ENCODE measurements at places on chromosomes 1 and 21. TPM values are rescaled to one million over a fixed set of nuclear protein-coding genes. Genes with fewer than 3 reads are reported as not detected.
A peak's percentile ranks its signal among the peaks of the same experiment; 100 is the strongest.

DNA sequence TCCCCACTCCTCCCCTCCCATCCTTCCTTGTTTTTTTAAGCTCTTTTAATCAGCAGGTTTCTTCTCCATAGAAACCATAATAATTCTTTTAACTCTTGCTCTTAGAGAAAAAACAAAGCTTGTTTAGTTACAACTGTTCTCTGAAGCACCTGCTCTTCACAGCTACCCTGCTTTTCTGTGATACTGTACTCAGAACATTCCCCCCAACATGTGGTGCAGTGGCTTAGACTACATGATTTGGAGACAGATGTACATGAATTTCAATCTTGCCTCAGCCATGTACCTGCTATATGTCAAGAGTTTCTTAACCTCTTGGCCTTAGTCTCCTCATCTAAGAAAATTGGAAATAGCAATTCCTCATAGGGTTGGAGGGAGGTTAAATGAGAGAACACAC, 33.5 kb downstream of the LAMC2 start:
- peak overlapping the region; percentile 44 for H3K27ac ChIP-seq
- no peak overlapping the region for H3K4me3 ChIP-seq
- H3K36me3 ChIP-seq: no peaks in the 10 kb centered on the region
- H3K27me3 ChIP-seq: no peaks in the 10 kb centered on the region
- H3K4me1 ChIP-seq: peaks cover 15% of the 10 kb centered on the region
- DNase-seq: no peak

- no peaks in the 10 kb centered on the region for H3K27me3 ChIP-seq
- peaks cover 34% of the 10 kb centered on the region for H3K4me1 ChIP-seq
- no peaks in the 10 kb centered on the region for H3K36me3 ChIP-seq
- peak within 1 kb of the TSS; percentile 63 for H3K4me3 ChIP-seq
- no peak for DNase-seq
These were observed at the start of gene PRELP for GRCh38 chr1:203475012-203475981. Gene PRELP (plus strand): TSS chr1:203475806. CDS start chr1:203483185, 7,379 bp downstream.

DNA sequence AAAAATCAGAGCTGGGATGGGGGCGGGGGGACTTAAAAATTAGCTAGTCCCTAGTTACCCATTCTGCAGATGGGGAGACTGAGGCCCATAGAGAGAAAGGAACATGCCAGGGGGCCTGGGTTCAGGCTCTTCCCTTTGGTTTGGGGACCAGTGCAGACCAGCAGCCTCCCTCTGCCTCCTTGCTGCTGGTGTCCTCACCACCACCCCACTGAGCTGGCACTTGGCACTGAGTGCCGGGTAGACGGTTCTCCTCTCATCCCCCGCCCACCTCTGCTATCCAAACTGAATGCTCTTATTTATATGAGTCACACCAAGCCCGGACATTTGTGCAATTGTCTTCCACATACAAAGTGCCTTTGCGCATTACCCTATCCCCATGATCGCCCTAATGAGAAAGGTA, 39.2 kb downstream of the CAMK2N1 start:
- H3K27me3 ChIP-seq: peaks cover 36% of the 10 kb centered on the region
- no peak overlapping the region for H3K4me3 ChIP-seq
- peaks cover 35% of the 10 kb centered on the region for H3K4me1 ChIP-seq

- DNase-seq: no peak
- peak overlapping the region; percentile 74 for H3K27ac ChIP-seq
- H3K27me3 ChIP-seq: peaks cover 7% of the 10 kb centered on the region
- H3K36me3 ChIP-seq: no peaks in the 10 kb centered on the region
- H3K4me1 ChIP-seq: peaks cover 24% of the 10 kb centered on the region
These were observed 112.4 kb downstream of the PLXNA2 start for GRCh38 chr1:208131621-208132286.

DNA sequence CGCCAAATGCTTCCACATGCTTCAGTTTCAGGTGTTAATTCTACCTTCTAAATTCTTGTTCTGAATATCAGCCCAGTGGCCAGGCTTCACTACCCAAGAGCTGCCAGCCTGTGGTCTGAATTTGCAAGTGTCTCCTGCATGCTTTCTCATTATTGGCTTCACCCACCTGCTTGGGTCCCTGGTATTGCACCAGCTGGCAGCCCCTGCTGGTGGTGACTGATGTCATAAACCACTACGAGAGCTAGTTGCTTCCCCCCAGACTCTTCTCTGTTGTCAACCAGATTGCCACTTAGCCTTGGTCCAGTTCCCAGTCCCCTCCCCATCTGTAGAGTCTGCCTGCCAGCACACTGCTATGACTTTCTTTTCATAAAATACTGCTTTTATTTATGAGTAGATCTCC, 197.7 kb upstream of the DUSP10 start:
- H3K36me3 ChIP-seq: no peaks in the 10 kb centered on the region
- no peak overlapping the region for H3K27ac ChIP-seq
- peaks cover 3% of the 10 kb centered on the region for H3K27me3 ChIP-seq
- no peak overlapping the region for H3K4me3 ChIP-seq
- H3K4me1 ChIP-seq: no peaks in the 10 kb centered on the region

GRCh38 chr1:33185541-33185940, 3.7 kb upstream of the TRIM62 start:
- H3K4me1 ChIP-seq: peaks cover 35% of the 10 kb centered on the region
- no peak for DNase-seq
- peak overlapping the region; percentile 41 for H3K4me3 ChIP-seq

DNA sequence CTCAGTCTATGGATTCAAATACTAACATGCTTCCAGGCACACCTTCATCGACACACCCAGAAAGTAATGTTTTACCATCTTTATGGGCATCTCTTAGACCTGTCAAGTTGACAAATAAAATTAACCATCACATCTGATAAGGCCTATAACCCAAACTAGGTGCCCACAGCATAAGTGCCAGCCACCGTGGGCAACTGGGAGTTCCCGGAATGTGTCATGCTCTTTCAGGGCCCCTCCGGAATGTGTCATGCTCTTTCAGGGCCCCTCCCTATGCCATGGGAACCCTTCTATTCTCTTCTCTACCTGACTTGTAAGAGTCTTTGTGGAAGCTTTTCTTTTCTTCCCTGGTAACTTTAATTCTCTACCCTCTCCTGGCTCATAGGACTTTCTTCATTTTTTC, 26.6 kb downstream of the KRTAP24-1 start:
- no peaks in the 10 kb centered on the region for H3K36me3 ChIP-seq
- H3K4me3 ChIP-seq: no peak overlapping the region
- no peaks in the 10 kb centered on the region for H3K4me1 ChIP-seq
- DNase-seq: no peak
- H3K27me3 ChIP-seq: no peaks in the 10 kb centered on the region
- H3K27ac ChIP-seq: no peak overlapping the region

GRCh38 chr1:174535207-174535606, 87.4 kb downstream of the GPR52 start:
- peaks cover 17% of the 10 kb centered on the region for H3K36me3 ChIP-seq
- H3K4me3 ChIP-seq: no peak overlapping the region
- no peaks in the 10 kb centered on the region for H3K4me1 ChIP-seq
- no peak overlapping the region for H3K27ac ChIP-seq
- no peak for DNase-seq

- peak overlapping the region; percentile 52 for H3K27ac ChIP-seq
- no peak overlapping the region for H3K4me3 ChIP-seq
- no peaks in the 10 kb centered on the region for H3K27me3 ChIP-seq
- DNase-seq: no peak
These were observed 49.4 kb downstream of the SRRM1 start for GRCh38 chr1:24692351-24692980.

DNA sequence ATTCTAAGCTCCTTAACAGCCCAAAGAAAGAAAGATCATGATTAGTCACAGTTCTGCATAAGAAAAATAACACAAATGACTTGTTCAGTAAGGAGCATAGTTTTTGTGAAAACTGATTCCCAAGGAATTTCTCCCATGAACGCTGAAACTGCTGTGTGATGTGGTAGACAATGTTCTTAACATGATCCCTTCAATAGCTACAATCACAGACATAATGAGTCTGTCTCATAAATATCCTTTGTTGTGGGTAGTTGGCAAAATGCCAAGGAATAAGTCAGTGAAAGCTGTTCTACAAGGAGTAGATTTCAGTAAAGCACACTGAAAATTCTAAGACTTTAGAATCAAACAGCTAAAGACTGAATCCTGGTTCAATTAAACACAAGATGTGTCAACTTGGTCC, 404.8 kb downstream of the HLX start:
- peaks cover 4% of the 10 kb centered on the region for H3K36me3 ChIP-seq
- DNase-seq: no peak
- peaks cover 3% of the 10 kb centered on the region for H3K4me1 ChIP-seq
- H3K27me3 ChIP-seq: no peaks in the 10 kb centered on the region
- H3K4me3 ChIP-seq: no peak overlapping the region

DNA sequence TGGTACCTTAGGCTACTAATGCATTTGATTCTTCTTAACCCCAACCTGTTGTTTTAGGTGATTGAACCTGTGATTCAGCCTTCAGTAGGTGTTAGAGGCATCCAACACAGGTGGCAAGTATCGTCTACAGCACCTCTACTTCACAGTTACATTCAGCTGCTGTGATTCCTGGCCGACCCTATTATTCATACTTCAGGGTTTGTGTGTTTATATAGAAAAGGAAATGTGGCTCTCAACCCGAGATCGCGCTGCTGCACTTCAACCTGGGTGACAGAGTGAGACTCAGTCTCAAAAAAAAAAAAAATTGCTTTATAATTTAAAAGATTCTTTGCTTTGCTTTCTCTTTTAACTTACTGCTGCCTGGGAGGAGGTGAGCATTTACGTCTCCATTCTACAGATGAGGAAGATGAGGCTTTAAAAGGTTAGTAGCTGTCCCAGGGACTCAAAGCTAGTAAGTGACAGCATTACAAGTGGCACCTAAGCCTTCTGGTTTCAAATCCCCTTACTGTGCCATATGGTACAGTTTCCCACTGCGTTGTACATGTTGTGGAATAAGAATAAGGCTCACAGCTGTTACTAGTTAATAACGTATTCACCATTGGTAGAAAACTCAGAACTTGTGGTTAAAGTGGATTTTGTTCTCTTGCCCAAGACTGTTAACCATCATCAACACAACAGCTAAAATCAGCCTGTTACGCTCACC, 9.9 kb upstream of the GPR25 start:
- H3K27me3 ChIP-seq: no peaks in the 10 kb centered on the region
- peaks cover 5% of the 10 kb centered on the region for H3K4me1 ChIP-seq
- H3K36me3 ChIP-seq: peaks cover 23% of the 10 kb centered on the region

GRCh38 chr1:228717081-228717480, 18.2 kb upstream of the RHOU start:
- no peaks in the 10 kb centered on the region for H3K27me3 ChIP-seq
- H3K36me3 ChIP-seq: no peaks in the 10 kb centered on the region
- H3K4me3 ChIP-seq: no peak overlapping the region
- H3K27ac ChIP-seq: no peak overlapping the region
- DNase-seq: no peak

GRCh38 chr1:203454986-203455471, 20.6 kb upstream of the PRELP start:
- H3K27ac ChIP-seq: no peak overlapping the region
- H3K4me1 ChIP-seq: peaks cover 20% of the 10 kb centered on the region
- H3K4me3 ChIP-seq: no peak overlapping the region
- peaks cover 11% of the 10 kb centered on the region for H3K27me3 ChIP-seq

- H3K4me3 ChIP-seq: no peak overlapping the region
- no peaks in the 10 kb centered on the region for H3K36me3 ChIP-seq
- H3K4me1 ChIP-seq: no peaks in the 10 kb centered on the region
- DNase-seq: no peak
- no peaks in the 10 kb centered on the region for H3K27me3 ChIP-seq
- no peak overlapping the region for H3K27ac ChIP-seq
These were observed 91.7 kb downstream of the COL24A1 start for GRCh38 chr1:86064899-86065298.

GRCh38 chr1:26991310-26992116, 2.0 kb upstream of the TRNP1 start:
- no peak overlapping the region for H3K27ac ChIP-seq
- H3K27me3 ChIP-seq: peaks cover 65% of the 10 kb centered on the region
- no peaks in the 10 kb centered on the region for H3K36me3 ChIP-seq
- DNase-seq: no peak
- peaks cover 22% of the 10 kb centered on the region for H3K4me1 ChIP-seq
- H3K4me3 ChIP-seq: peak overlapping the region; percentile 78

- no peak overlapping the region for H3K4me3 ChIP-seq
- no peak for DNase-seq
- peaks cover 30% of the 10 kb centered on the region for H3K4me1 ChIP-seq
These were observed 73.7 kb downstream of the LAMC1 start for GRCh38 chr1:183096894-183097293.

GRCh38 chr1:4773226-4773625, 118.8 kb downstream of the AJAP1 start:
- H3K36me3 ChIP-seq: no peaks in the 10 kb centered on the region
- no peak overlapping the region for H3K4me3 ChIP-seq
- no peak for DNase-seq
- H3K4me1 ChIP-seq: peaks cover 4% of the 10 kb centered on the region

DNA sequence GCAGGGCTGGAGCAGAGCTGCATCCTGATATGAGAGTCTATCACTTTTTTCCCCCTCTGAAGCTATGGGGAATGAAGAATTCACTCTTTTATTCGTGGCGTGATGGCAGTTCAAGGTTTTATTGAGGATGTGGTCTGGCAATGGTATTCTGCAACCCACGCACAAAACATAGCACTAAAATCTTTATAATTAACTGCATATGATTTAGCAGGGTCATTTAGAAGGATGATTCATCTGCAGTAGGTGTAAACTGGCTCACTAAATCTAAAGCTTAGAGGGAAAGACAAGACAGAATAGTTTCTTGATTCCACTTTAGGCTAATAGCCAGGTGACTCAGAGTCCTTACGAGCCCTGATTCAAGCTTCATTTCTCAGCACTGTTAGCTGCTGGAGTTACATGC, 25.0 kb upstream of the CHRM3 start:
- no peak overlapping the region for H3K27ac ChIP-seq
- no peaks in the 10 kb centered on the region for H3K4me1 ChIP-seq
- H3K27me3 ChIP-seq: no peaks in the 10 kb centered on the region
- H3K4me3 ChIP-seq: no peak overlapping the region
- DNase-seq: no peak

DNA sequence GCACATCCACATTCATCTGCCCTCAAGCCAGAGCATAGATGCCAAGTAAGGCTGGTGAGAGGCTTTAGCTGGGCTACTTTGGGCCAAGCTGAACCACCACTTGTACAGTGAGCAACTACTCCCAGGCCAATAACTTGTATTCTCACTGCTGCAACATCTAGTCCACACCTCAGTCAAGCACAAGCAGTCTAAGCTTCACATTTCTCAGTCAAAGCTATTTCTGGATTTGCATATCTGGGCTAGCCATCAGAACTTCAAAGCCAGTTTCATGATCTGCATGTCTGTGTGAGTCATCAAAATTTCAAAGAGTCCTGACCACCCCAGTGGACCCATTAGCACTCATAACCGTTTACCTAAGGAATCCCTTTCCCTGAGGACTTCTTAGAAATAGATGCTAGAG, 77.7 kb upstream of the DIRAS3 start:
- H3K4me1 ChIP-seq: peaks cover 10% of the 10 kb centered on the region
- peak overlapping the region; percentile 28 for H3K27ac ChIP-seq
- DNase-seq: no peak

- H3K4me3 ChIP-seq: peak overlapping the region; percentile 45
- no peak for DNase-seq
- H3K27me3 ChIP-seq: no peaks in the 10 kb centered on the region
- H3K4me1 ChIP-seq: peaks cover 65% of the 10 kb centered on the region
- H3K36me3 ChIP-seq: no peaks in the 10 kb centered on the region
- H3K27ac ChIP-seq: peak overlapping the region; percentile 68
These were observed 75.9 kb upstream of the SMYD2 start for GRCh38 chr1:214205053-214205452.

- no peaks in the 10 kb centered on the region for H3K4me1 ChIP-seq
- peaks cover 14% of the 10 kb centered on the region for H3K36me3 ChIP-seq
- no peak overlapping the region for H3K4me3 ChIP-seq
These were observed 21.3 kb upstream of the DHX9 start for GRCh38 chr1:182817802-182818201.

The CLCA4 gene
- not detected for total RNA-seq

The HHAT gene
- 5.5 TPM for total RNA-seq

The DONSON gene
- 30.9 TPM for total RNA-seq

The LAX1 gene
- not detected for total RNA-seq

The RNF223 gene
- total RNA-seq: not detected

The FAM72B gene
- 9.3 TPM for total RNA-seq

The DNASE2B gene
- not detected for total RNA-seq

The HTR1D gene
- not detected for total RNA-seq

The CD101 gene
- total RNA-seq: 4.3 TPM

The RAB25 gene
- not detected for total RNA-seq

The MDM4 gene
- 98.2 TPM for total RNA-seq
